ENCODE measurements at places on chromosomes 3 and 15. TPM values are rescaled to one million over a fixed set of nuclear protein-coding genes. Genes with fewer than 3 reads are reported as not detected.
A peak's percentile ranks its signal among the peaks of the same experiment; 100 is the strongest.

FOXL2 gene
- 0.60 TPM for polyA plus RNA-seq

DNA sequence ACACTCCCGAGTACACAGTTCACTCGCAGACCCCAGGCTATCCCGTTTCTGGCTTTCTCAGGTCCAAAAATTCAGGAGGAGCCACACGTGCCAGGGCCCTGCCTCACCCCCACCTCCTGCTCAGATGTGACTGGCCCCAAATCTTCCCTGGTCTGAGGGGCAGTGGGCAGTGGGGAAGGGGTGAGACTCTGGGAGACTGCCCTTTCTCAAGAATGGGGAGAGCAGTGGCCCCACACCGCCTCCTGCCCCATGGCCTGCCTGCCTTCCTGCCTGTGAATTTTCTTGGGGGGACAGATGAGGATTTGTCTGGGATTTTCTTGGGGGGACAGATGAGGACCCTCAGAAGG is 174.6 kb downstream of the MEGF11 start:
- DNase-seq = no peak

DNA sequence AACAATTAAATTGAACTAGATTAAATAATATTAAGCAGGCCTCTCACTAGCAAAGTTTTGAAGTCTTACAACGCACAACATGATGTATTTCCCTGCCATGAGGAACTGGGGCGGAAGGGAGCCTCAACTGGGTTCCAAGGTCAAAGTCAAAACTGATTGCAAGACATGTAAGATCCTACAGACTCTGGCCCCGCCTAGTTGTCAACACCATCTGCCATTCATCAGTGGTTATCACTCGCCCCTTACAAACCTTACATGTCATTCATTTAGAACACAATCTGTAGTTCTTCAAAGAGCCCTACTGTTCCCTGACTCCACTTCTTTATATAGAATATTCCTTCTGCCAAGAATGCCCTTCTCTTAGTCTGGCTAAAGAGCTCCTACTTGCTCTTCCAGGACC is 10.0 kb downstream of the ATP13A3 start:
- DNase-seq = no peak

SCAANT1 gene
- polyA plus RNA-seq = not detected

DNA sequence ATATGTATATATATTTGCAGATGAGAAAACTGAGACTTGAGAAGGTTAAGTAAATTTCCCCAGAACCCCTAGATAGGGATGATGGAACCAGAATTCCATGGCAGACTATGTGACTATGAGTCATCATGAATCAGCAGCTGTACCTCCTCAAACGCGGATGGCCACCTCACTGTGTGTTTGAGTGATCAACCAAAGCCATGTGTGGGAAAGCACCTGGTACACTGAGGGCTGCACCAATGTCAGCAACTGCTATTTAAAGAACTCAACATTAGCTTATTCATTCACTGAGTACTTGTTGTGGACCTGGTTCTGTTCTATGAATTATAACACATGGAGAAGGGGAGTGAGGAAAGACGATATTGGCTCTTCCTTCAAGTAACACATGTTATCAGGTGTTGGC is 377.0 kb downstream of the GAP43 start:
- peak; percentile 97 for DNase-seq

DNA sequence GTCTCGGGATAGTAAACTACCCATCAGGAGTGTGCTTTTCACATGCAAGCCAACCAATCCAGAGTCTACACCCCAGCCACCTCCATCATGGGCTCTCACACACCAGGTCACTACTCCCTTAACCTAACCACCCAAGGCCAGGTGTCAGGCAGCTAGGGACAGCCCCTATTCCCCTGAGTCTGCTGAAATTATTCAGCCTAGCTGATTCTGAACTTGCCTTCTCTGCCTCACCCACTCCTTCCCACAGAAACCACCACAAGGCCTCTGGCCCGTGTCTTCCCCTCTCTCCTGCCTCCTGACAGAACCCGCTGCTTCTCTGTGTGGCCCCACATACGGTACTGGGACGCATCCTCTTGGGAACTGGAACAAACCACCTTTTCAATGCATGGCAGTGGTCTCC is 82.1 kb downstream of the PCSK6 start:
- DNase-seq = no peak

DNA sequence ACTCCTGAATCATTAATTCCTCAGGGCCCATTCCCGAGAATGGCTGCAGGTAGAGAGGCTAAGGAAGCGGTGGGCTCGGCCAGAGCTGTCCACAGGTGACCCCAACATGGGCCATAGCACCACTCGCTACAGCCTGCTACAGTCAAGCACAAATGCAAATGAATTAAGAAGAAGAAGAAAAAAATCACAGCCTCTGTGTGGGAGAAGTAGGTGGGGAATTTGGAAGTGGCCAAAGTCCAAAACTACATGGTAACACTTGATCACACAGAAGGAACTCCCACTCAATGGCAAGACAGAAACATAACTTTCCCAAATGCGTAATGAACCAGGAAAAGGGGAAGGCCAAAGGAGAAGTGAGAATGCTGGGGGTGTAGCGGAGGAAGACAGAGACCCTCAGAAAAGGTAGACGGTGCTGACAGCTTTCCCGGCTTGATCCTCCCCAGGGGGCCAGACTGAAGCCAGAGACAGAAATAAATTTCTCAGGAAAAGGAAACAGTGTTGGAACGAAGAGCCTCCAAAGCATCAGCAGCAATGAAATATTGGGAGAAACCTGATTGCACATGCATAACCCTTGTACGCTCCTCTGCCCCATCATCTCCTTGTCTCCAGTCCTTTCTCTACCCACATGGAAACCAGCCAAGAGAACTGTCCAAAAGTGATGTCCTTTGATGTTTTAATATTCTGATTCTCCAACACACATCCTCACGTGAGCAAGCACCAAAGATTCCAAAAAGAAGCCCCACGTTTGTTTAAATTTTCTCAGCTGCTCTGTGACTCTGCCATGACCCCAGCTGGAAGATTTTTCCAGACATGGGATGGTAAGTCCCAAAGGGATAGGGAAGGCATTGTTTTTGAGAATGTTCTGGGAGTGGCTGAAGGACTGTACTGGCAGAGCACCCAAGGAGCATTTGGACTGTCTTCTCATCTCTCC is 107.6 kb downstream of the OXNAD1 start:
- no peak for DNase-seq

DNA sequence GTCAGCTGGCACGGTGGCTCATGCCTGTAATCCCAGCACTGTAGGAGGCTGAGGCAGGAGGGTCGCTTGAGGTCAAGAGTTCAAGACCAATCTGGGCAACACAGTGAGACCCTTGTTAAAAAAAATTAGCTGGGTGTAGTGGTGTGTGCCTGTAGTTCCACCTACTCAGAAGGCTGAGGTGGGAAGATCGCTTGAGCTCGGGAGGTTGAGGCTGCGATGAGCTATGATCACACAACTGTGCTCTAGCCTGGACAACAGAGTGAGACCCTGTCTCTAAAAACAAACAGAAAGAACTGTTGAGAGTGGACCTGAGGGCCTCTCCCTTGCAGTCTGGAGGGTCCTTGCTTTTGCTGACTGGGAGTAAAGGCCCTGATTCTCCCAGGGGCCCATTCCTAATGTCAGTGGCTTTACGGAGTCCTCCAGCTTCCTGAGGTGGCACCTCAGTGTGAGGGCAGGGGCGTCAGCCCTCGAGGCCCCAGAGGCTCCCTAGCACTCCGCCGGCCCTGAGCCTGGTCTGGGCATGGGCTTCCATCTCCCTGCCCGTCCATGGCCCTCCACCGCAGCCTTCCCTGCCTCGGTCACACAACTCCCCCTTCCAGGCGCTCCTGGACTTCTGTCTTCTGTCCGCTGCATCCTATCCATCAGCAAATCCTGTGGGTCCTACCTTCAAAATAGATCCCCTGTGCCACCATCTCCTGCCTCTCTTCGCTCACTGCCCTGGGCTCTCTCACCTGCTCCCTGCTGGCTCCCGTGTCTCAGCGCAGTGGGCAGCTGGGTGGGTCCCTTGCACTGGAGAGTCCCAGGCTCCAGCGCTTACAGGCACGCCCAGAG is 19.0 kb downstream of the FBLN2 start:
- DNase-seq = no peak

GRCh38 chr15:61064651-61065050 is 164.5 kb downstream of the RORA start:
- DNase-seq = no peak

DNA sequence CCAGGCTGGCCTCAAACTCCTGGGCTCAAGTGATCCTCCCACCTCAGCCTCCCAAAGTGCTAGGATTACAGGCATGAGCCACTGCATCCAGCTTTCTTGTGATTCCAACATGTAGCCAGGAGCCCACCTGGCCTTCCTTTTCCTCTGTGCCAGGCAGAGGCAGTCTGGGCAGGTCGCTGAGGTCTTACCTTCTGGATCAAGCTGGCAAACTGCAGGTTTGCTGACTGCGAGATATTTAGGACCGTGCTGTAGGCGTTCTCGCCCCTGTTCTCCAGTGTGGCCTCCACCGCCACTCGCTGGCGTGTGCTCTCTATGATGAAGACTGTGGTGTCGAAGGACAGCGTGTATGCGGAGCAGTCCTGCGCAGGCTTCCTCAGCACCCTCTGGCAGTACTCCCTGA is 42.5 kb downstream of the FEM1B start:
- DNase-seq = no peak

GRCh38 chr3:170695486-170696064 is 109.7 kb upstream of the SLC7A14 start:
- DNase-seq = no peak

Measured in foreskin keratinocyte (primary cell).